IPS DF 19.7 (cell line): ENCODE measurements at places on chromosomes 16 and 17.

DNA sequence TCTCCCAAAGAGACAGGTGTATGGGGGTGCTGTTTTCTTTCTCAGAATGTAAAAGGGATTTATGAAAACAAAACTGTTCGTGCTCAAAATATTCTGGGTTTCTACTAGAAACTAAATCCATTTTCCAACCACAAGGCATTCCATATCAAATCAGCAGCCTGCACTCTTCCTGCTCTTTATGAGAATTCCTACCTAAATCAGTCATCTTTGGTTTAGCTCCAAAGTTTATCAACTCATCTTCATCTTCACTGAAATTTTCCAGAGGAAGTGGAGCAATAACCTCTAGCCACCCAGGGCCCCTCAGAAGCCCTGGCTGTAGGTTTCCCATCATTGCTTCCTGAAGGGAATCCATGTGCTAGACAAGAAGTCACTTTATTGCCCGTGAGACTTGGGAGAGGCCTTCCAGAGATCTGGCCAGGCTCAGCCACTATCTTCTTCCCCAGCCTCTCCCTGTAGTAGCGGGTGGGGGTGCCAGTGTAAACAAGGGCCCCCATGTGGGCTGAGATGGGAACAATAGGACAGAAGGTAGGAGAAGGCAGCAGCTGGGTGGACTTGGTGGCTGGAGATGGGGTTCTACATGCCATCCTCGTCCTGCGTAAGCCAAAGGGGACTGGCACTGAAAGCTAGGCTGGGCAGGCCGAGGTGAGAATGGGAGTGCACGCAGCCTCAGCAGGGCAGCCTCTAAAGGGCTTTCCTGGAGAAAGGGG is 22.0 kb upstream of the ALDH3A1 start:
- no peak for DNase-seq

GRCh38 chr17:9669551-9670008 is 24.3 kb downstream of the USP43 start:
- no peak for DNase-seq

GRCh38 chr16:52546291-52547003 is 496 bp downstream of the TOX3 start:
- DNase-seq = no peak

DNA sequence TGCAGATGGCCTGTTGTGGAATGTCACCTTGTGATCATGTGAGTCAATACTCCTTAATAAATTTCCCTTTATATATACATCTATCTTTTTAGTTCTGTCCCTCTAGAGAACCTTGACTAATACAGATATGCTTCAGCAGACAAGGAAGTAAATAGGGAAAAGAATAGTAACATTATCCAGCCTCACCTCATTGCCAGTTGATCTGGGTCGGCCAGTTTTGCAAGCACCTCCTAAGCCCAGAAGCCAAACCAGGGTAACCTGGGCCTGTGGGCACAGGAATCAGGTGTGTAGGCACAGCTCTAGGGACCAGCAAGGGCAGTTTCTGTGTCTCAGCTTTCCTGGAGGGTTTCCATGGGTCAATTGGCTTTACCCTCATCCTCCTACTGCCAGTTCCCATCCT is 11.9 kb upstream of the CCL17 start:
- DNase-seq = no peak

DNA sequence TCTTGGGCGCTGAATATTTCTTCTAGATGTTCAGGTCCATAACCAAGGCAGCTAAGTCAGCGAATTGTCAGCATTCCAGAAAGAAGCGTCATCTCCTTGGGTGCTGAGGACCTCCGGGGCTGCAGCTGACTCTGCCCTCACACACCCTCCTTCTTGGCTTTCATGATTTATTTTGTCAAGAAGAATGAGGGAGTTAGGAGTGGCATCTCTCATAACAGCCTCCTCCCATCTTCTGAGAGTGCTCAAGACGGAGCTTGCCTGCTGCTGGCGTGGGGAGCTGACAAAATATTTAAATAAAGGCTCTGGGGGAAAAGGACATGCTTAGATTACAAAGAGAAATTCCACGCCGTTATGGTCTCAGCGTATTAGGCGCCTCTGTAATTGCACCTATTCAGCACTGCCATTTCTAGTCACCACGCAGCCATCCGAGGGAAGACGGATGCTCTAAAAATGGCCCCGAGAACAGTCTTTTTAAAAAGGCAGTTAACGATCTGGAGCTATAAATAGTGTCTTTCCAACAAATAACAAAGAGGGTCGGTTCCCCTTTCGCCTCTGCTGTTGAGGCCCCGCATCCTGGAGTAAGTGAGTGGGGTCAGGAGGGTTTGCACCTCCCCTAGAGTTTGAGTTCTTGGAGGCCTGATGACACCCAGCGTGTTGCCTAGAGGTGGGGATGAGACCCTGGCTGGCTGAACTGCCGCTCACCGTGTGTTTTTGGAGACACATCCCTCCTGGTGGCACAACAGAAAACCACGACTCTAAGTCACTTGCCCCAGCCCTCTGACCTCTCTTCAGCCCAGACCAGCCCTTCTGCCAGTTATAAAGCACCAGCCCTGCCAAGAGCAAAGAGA is 187.0 kb downstream of the CCDC182 start:
- no peak for DNase-seq

DNA sequence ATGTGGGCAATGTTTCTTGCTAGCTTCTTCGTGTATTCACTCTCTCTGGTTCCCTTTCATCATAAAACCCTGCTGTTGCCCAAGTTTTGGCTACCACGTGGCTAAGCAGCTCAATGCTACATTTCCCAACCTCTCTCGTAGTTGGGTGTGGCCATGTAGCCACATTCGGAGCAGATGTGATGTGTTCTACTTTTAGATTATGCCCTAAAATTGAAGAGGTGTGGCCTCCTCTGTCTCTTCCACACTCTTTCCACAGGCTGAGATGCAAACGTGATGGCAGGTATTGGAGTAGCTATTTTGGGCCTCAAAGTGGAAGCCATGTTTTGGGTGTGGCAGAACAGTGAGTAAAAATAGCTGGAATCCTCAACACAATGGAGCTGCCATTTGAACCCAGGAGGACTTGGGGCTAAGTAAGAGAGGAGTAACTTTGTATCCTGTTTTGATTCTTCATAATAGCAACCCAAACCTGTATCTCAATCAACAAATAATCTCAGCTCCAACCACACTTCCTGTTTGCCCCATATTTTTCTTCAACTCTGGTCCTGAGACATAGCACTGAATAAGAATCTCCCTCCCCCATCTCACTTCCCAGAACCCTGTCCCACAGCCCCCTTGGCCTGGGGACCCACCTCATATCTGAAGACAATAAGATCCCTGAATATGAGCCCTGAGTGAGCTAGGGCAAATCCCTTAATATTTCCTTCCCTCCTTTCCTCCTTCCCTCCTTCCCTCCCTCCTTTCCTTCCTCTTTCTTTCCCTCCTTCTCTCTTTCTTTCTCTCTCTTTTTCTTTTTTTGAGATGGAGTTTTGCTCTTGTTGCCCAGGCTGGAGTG is 4.0 kb downstream of the NUPR1 start:
- DNase-seq = no peak

GRCh38 chr16:84684592-84684965 is 15.2 kb upstream of the USP10 start:
- DNase-seq = no peak

DNA sequence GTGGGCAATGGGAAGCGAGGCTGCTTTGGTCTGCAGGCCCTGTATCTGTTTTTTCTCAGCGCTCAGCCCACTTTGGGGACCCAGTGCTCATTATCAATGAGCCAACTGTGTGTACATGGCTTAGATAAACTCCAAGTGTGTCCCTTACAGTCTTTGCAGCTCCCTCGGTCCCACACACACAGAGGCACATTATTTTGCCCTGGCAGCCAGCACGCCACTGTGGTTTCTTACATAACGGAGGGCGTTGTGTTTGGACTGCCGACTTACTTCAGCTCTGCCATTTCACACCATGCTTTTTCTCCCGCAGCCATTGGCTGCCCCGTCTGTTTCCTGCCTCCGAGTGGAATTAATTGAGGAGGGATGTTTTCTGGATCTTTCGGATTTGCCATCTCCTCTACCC is 56.5 kb upstream of the CLEC18A start:
- no peak for DNase-seq

DNA sequence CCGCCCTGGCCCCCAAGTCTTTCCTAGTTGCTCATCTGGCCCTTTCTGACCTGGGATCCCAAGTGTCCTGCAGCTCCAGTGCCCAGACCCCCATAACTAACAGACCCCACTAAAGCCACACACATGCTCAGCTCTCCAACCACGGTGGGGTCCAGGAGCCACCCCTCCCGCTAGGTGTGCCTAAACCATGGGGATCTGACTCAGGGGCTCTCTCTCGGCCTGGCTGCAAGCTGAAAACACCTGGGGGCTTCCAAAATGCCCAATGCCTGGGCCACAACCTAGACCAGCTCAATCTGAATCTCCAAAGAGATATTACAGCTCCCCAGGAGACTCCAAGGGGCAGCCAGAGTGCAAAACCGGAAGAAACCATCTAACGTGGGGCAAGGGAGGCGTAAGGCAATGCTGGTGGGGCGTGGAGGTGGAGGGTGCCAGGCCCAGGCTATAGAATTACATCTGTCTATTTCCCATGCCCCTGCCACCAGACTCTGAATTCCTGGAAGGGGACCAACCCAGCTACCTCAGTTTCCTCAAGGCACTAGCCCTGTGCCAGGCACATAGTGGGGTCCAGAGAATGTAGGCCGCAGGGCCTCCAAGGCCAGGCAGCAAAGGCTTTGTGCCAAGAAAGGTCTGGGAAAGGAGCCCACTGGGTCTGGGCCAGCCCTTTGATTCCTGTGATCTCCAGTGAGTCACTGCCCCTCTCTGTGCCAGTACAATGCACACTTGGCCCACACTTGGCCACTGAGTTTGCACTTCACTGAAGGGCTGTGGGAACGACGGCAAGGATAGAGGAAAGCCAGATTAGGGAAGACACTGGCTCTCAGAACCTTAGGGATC is 3.3 kb downstream of the CD2BP2 start:
- no peak for DNase-seq

GRCh38 chr16:79253100-79253631 is 347.4 kb downstream of the MAF start:
- no peak for DNase-seq

GRCh38 chr16:84973236-84973635 is 38.1 kb downstream of the ZDHHC7 start:
- no peak for DNase-seq

GRCh38 chr17:79696610-79696982 is 34.1 kb upstream of the ENPP7 start:
- no peak for DNase-seq

- no peak for DNase-seq
Measured at GRCh38 chr17:49130891-49131290, 1.7 kb upstream of the B4GALNT2 start.

GRCh38 chr16:79156761-79157160 is 443.8 kb downstream of the MAF start:
- no peak for DNase-seq

DNA sequence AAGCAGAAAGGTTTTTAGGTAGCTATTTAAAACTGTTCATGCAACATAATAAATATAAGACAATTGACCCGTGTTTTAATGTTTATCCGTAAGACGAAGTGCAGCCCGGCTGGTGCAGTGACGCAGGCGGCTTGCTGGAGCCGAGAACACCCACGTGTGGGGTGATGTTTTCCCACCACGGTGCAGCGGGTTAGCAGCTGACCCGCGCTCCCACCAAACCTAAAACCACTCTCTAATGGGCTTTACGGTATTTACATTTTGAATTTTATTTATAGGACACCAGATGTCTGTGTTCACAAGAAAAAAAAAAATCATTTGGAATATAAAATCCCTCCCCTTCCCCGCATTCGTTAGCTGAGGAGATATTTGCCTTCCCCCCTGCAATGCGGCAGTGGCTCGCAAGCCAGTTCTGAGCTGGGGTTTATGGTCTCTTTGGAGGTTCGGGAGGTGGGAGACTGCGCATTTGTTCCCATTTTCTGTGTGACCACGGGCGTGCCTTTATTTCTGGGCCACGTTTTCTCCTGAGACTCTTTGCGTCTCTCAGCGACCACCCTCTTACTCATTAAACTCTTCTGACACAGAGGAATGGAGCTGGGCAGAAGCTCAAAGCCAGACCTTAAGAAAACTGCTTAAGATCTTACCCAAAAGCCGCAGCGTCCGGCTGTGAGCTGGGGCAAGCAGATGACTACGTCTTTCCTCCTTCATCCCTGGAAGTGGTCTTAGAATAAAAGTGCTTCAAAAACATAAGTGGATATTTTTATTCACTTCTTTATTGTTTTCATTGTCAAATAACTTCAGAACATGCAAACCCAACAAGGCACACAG is 301.1 kb downstream of the IRF8 start:
- DNase-seq = no peak

- DNase-seq = no peak
Measured at GRCh38 chr16:1991588-1991947, 1.8 kb downstream of the SYNGR3 start.

- no peak for DNase-seq
Measured at GRCh38 chr17:77423589-77424451, 283.1 kb downstream of the SEC14L1 start.

- no peak for DNase-seq
Measured at GRCh38 chr16:59432896-59433295, 698.8 kb upstream of the GOT2 start.

- DNase-seq = no peak
Measured at GRCh38 chr17:16988749-16989229, 16.9 kb upstream of the TNFRSF13B start.

DNA sequence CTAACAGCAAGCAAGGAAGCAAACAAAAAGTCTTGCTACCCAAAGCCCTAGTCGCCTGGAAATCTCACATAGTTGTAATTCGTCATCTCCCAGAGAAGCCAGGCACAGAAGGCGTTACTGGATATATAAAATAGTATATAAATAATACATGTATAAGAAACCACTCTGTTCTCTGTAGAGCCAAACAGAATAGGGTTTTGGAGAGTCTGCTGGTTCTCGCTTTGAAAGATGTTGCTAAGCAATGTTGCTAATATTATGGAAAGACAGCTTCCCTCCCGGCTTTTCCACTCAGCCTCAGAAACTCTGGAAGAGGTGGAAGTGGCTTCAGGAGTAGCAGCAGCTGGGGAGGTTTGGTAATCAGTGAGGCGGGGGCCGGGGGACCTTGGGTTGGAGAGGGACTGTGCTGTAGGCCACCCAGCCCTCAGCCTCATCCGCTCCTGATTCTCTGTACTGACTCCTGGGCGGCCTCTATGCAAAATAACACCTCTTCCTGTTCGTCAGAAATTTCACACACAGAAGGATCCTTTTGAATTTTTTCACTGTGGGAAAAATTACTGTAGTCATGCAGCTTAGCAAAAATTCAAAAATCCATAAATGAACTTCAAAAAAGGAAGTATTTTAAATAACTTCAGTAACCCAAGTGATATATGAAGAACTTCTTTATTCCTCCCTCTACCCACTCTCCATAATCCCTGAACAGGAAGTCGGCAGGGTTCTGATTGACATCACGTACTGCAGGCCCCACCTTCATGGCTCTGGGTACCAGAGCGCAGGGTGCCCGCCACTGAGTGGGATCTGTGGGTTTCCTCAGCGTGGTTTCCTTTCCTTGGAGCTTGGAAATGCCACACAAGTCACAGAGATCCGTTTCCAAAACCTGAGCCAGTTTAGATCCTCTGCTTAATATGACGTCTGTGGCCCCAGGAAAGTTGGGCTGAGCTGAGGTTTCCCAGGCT is 51.4 kb downstream of the RAP1GAP2 start:
- no peak for DNase-seq

- DNase-seq = no peak
Measured at GRCh38 chr17:50908860-50909764, 43.0 kb upstream of the TOB1 start.
